ENCODE measurements at places on chromosomes 3 and 15.
A peak's percentile ranks its signal among the peaks of the same experiment; 100 is the strongest.

DNA sequence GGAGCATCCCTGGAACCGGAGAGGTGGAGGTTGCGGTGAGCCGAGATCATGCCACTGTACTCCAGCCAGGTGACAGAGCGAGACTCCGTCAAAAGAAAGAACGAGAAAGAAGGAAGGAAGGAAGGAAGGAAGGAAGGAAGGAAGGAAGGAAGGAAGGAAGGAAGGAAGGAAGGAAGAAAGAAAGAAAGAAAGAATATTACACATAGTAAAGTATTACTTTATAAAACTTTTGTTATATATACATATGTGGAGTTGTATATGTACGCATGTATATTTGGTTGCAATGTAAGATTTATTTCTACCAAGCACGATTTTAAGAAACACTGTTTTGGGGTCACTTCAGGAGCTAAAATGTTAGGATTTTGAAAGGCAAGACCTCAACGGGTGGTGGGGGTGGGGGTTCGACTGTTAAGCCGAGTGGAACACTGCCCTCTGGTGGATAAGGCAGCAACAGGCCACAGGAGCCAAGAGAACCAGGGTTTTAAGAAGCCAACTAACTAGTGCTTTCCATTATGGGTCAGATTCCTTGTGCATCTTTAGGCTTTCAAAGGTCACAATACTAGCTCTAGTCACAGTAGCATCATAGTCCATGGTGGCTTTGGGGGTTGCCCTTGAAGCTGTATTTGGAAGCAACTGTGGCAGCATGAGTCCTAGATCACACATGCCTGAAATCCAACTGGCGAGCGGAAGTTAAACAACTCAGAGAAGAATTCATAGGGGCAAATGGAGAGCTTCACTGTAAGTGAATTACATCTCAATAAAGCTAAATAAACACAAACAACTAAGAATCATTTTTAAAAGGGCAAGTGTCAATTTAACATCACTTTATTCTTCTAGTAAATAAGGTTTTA, 22.5 kb downstream of the GLB1 start:
- peak; percentile 72 for DNase-seq

DNA sequence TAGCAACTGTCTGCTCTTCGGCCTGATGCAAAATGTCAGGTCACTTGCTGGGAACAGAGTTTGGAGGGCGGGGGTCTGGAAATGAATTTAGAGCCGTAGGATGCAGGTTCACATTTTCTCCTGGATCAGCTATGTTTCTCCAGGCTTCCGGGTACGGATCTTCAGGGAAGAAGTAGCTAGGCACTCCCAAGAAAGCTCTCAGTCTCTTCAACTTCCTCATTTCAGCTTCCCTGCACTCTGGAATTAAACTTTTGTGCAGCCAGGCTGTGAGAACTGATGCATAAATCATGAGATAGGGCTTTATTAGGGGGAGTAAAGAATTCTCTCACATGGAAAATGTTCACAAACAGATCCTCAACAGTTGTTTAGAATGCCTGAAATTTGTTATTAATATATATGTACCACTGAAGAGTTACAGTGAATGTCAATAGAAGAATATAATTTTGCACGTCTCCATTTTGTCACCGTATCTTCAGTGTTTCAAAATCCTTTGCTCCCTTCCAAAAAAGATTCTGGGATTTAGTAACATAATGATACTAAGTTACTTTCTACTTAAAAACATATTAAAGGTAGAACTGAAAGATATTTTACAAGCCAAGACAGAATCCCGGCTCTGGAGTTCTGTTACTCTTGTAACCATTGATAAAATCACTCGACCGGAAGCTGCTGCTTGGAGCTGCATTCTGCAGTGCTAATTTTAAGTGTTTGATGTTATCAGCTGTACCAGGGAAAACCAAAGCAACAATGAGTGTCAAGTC, 178.5 kb upstream of the P2RY1 start:
- no peak for DNase-seq

DNA sequence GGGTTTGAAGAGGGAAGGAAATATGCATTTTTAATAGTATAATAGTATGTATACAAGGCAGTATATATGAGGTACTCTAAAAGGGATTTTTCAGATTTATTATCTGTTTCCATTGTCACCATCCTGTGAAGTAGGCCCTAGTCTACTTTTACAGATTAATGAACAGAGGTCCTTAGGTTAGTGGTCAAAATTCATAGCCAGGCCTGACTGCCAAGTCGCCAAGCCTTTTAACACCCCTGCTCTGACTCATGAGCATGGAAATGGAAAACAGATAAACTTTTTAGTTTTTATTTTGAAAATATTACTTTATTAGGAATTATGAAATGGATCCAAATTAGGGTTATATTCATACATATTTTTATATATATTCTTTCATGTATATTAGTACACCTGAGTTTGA, 146.9 kb downstream of the BBX start:
- no peak for DNase-seq

GRCh38 chr3:42430781-42431532, 20.5 kb upstream of the LYZL4 start:
- no peak for DNase-seq

DNA sequence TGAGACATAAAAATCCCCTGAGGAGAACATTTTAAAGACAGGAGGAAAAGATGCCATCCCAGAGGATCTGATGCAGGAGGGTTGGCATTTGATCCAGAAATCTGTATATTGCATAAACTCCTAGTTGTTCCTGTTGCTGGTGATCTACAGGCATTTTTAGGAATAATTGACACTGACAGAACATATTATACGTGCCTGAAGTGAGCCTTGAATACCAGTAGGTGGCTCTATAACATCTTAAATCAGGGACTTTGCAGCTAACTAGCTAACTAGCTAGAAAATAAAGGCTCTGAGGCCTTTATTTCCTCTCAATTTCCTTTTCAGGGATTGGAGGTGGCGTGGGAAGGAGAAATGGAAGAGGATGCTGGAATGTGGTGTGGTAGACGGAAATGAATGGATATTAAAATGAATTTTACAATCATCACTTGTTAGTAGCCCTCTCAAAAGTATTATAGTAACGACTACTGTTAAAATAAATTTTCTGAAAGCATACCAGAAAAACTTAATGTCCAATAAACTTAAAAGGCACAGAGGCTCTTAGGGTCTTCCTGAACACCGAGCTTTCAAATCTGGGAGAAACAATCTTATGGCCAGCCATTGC, 73.8 kb upstream of the ZBED2 start:
- no peak for DNase-seq

GRCh38 chr15:29352402-29352801, 82.8 kb upstream of the NSMCE3 start:
- no peak for DNase-seq

DNA sequence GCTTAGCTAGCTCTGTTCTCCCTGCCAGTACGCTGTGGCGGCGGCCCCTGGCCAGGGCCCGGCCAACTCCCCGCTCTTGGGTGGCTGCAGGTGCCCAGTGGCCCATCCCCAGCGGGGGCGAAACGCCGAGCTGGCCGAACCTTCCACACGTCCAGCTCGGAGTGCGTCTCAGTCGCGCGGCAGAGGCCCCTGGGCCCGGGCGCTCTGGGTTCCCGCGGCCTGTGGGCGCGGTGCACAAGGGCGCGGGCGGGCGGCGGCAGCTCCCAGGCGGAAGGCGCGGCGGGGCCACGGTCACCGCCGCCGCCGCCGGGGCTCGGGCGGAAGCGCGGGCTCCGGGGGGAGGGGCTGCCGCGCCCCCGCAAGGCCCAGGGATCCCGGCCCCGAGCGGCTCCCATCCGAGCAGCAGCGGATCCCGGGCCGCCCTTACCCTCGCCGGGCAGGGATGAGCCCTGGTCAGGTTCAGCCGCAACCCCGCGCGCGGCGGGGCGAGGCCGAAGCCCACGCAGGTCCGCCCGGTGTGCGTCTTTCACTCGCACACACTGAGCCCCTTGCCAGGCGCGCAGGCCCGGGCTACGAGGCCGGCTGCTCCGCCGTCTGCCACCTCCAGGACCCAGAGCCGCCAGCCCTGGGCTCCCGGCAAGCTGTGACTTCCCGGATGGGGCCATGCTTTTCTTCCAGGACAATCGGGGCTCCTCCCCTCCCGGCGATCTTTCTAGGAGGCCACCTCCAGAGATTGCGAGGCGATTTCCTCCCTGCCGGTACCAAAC, 54.2 kb downstream of the CCDC54 start:
- DNase-seq, result peak; percentile 74

DNA sequence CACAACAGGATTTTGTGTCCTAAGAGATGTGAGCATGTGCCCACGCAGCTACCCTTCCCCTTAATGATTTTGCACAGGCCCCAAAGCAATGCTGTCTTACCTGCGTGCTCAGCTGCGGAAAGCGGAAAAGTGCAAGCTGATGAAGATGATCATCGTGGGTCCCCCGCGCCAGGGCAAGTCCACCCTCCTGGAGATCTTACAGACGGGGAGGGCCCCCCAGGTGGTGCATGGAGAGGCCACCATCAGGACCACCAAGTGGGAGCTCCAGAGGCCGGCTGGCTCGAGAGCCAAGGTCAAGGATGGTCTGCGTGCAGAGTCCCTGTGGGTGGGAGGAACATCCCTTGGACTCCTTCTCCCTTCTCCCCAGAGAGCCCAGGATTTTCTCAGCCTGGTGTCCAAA, 103.1 kb downstream of the LRRK1 start:
- DNase-seq, result peak; percentile 25

DNA sequence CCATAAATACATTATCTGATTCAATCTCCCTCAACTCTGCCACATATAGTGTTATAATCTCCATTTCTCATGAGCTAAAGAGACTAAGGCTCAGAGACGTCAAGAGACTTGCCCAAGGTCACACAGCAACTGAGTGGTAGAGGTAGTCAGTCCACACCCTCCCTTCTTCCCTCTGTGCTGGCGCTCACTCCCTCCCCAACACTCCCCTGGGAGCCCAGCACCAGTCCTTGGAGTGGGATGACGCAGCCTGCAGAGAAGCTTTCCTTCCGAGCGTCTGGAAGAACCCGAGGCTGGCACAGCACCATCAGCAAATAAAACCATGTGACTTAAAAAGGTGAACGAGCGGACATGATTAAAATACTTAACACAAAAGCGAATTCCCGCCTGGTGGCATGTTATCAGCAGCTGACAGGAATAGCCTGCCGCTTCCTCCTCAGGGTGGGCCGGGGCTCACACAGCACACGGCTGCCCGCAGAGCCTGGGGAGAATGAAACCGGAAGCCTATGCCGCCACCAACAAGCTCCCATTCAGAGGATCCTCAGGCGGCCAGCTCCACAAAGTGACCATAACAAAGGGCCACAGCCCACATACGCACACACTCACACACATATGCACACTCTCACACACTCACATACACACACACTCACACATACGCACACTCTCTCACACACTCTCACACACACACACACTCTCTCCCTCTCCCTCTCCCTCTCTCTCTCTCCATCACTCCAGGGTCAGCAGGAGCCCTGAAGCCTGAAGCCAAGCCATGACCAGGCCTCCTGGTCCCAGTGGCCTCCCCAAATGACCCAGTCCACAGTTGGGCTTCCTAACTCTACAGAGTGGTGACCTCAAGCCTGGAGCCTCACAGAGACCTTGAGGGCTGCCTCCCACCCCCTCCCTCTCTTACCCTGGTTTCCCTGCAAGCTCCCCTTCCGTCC, 120.5 kb downstream of the XXYLT1 start:
- DNase-seq, result no peak

- DNase-seq, result no peak
Measured at GRCh38 chr3:44342176-44342790, 3.7 kb downstream of the TCAIM start.

DNA sequence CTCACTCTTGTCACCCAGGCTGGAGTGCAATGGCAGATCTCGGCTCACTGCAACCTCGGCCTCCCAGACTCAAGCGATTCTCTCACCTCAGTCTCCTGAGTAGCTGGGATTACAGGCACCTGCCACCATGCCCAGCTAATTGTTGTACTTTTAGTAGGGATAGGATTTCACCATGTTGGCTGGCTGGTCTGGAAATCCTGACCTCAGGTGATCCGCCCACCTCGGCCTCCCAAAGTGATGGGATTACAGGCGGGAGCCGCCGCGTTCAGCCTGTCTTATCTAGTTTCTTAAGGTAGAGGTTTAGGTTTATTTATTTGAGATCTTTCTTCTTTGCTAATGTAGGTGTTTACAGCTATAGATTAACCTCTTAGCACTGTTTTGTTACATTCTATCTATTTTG, 708.8 kb downstream of the ZNF385D start:
- no peak for DNase-seq

DNA sequence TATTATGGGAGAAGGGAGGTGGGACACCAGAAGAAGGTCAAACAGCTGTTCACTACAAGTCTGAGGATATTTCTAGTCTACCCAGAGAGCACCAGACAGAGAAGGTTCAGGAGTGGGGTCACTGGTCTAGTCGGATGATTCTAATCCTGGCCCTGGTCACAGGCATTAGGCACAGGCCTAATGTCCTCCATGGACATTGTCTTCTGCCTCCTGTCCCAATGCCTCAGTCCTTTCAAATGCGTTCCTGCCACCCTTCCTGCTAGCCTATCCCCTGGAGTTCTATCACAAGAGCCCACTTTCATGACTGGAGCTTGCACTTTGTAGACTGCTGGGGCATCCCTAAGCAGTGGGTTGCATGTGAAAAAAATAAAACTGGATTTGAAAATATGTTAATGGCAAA, 83.9 kb upstream of the PFN2 start:
- DNase-seq, result no peak

GRCh38 chr15:92728266-92728665, 72.7 kb upstream of the FAM174B start:
- DNase-seq, result no peak

GRCh38 chr3:24810881-24811280, 316.2 kb upstream of the THRB start:
- DNase-seq, result no peak

GRCh38 chr3:119647171-119647570, 13.2 kb downstream of the POPDC2 start:
- DNase-seq, result no peak

DNA sequence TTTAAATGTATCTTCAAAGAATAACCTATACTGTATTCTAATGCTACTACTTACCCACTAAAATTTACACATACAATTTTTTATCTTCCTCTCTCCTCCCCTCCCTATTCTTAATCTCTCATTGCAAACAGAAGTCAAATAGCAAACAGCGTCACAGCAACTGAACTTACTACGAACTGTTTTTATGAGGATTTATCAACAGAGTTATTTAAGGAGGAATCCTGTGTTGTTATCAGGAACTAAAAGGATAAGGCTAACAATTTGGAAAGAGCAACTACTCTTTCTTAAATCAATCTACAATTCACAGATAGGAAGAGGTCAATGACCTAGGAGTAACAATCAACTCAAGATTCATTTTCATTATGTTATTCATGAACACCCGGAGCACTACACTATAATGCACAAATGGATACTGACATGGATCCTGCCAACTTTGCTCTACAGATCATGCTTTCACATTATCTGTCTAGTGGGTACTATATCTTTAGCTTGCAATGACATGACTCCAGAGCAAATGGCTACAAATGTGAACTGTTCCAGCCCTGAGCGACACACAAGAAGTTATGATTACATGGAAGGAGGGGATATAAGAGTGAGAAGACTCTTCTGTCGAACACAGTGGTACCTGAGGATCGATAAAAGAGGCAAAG, 984 bp downstream of the FGF7 start:
- no peak for DNase-seq

- DNase-seq, result peak; percentile 54
Measured at GRCh38 chr15:93333796-93334195, 244.8 kb upstream of the RGMA start.

GRCh38 chr15:101371081-101371480, 76.0 kb upstream of the SNRPA1 start:
- no peak for DNase-seq

GRCh38 chr3:108241146-108241545, 18.9 kb upstream of the IFT57 start:
- no peak for DNase-seq

GRCh38 chr3:146380046-146380445, 89.3 kb downstream of the PLSCR2 start:
- no peak for DNase-seq

- DNase-seq, result no peak
Measured at GRCh38 chr15:92184142-92184541, 209.5 kb upstream of the ST8SIA2 start.
